Activated T-helper 1 cell treated with anti-CD3 and anti-CD28 coated beads, Interleukin-2, amount 50 U/mL, for 16 hours (primary cell): ENCODE measurements at places on chromosomes 2 and 18.

- DNase-seq, result no peak
Observed at GRCh38 chr18:62453864-62454263, 69.0 kb upstream of the ZCCHC2 start.

- DNase-seq, result no peak
Observed at GRCh38 chr2:113166187-113166645, 7.6 kb upstream of the PSD4 start.

DNA sequence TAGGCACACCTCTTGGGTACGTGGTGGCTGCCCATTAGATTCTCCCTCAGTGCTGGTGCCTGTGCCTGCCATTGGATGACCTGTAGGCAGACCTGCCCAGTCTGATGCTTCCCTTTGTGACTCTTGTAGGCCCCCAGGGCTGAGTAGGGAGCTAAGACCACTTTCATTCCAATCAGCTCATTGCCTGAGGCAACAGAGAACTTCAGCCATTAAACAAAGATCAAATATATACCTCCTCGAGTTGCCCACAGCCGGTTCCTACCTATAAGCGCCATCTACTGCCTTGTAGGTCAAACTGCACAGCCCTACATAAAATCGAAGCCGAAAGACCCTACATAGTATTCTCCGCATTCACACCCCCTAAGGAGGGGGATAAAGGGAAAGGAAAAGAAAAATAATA lies 184.6 kb downstream of the ETAA1 start:
- DNase-seq, result no peak

DNA sequence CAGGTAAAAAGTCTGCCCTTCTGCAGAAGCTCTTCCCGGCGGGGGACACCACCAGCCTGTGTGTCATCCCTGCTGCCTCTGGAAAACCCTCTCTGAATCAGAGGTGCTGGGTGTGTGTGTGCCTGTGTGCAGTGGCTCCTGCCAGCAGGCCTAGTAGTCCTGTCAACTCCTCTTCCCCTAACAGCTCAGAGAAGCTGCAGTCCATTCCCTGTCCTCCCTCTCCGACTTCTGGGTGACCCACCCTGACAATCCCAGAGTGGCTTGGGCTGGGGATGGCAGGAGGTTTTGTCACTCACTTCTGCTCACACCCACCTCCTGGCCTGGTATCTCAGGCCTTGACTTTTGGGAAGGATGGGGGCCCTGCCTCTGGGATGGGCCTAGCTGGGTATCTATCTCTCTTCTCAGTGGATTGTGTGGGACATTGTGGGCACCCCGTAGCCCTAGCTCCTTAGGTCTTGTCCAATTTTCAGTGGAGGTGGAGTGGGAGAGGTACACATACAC lies 2.3 kb downstream of the WNT10A start:
- DNase-seq, result no peak

DNA sequence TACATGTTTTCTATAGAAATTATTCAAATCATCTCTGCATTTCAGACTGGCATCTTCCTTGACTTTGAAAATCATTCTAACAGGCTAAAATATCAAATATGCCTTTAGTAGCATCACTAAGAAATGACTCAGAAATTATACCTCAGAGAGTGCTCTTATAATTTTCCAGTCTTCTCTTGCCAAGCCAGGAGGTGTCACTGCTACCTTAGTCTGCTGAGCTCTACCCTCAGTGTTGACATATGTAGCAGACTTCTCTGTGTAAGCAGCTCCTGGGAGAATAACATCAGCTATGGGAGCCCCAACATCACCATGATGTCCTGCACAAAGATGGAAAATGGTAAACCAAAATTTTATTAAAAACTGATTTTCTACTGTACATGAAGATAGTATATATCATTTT lies 31.6 kb downstream of the NDUFS1 start:
- DNase-seq, result no peak

DNA sequence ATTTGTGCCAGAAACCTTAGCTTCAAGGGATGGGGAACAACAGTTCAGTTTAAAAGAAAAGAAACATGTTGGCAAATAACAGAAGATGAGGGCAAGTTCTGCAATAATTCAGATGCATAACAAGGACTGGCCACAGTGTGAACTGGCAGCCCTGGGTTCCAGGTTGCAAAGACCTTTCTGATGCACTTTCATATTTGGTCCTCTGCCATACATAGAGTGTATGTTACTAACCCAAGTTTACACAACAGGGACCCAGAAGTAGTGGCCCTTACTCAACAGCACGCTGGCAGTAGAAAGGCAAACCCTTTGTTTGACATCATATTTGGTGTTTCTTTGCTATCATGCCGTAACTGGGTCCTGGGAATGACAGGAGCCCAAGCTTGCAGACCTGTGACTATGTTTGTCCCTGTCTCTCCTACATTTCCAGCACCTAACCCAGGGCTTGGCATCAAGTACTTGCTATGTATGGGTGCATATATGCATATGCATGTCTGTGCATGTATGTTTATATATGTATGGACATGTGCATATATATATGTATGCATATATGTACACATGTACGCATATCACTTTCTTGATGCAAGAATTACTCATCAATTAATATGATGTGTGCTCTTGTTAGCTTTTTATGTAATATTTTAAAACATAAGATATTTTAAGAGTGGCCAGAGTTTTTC lies 94.3 kb downstream of the MBP start:
- no peak for DNase-seq
